Left cardiac atrium (tissue), 4 donors: ENCODE measurements at places on chromosomes 5 and 9. TPM values are rescaled to one million over a fixed set of nuclear protein-coding genes. Genes with fewer than 3 reads are reported as not detected.

Gene CAVIN4
- total RNA-seq = 18.6 TPM

Gene PDLIM4
- 12.4 TPM for total RNA-seq

Gene FIBCD1
- 2.2 TPM for total RNA-seq

Gene AGPAT2
- 154 TPM for total RNA-seq

Gene C8G
- total RNA-seq = 3.5 TPM

Gene RAD50
- total RNA-seq = 30.2 TPM

Gene TMOD1
- 142 TPM for total RNA-seq

Gene C9
- not detected for total RNA-seq

Gene EPB41L4A
- 28.5 TPM for total RNA-seq
